ENCODE measurements at places on chromosomes 5 and 9. TPM values are rescaled to one million over a fixed set of nuclear protein-coding genes. Genes with fewer than 3 reads are reported as not detected.

- no peak for DNase-seq
These were observed 241.4 kb upstream of the IL12B start for GRCh38 chr5:159571501-159572244.

DNA sequence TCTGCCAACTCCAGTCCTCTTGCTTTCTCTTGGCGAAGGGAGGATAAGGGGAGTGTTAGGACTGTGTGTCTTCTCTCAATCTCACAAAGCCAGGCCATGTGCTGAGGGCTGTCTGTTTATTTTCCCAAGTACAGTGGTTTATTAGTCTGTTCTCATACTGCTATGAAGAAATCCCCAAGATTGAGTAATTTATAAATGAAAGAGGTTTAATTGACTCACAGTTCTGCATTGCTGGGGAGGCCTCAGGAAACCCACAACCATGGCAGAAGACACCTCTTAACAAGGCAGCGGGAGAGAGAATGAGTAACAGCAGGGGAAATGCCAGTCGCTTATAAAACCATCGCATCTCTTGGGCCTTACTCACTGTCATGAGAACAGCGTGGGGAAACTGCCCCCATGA is 36.2 kb upstream of the CKS2 start:
- no peak for DNase-seq

GRCh38 chr9:124257844-124258606 is at the start of gene NEK6:
TSS of gene NEK6 (plus strand) at chr9:124257949. CDS start at chr9:124301965, 44,016 bp downstream.
- no peak for DNase-seq

GRCh38 chr9:4837261-4838188 is 44.8 kb downstream of the RCL1 start:
- no peak for DNase-seq

- DNase-seq = no peak
These were observed 75.1 kb downstream of the HSD17B4 start for GRCh38 chr5:119527351-119527750.

- DNase-seq = no peak
These were observed 99.5 kb downstream of the VPS13A start for GRCh38 chr9:77276799-77277198.

GRCh38 chr5:168174376-168174775 is 117.1 kb upstream of the WWC1 start:
- no peak for DNase-seq

DNA sequence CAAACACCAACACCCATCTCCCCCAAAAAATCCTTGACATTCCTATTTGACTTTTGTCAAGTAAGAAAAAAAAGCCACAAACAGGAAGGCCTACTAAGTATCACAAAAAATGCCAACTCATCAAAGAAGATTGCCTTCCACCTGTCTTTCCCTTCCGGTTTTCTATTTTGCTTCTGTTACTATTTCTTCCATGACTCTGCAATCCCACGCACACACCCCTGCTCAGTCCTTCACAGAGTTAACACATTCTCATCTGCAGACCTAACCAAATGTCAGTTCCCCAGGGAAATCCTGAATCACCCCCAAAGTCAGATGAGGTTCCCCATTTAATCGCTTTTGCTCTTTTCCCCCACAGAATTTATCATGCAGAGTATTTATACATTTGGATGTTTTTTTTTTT is 15.1 kb downstream of the LPAR1 start:
- no peak for DNase-seq

DNA sequence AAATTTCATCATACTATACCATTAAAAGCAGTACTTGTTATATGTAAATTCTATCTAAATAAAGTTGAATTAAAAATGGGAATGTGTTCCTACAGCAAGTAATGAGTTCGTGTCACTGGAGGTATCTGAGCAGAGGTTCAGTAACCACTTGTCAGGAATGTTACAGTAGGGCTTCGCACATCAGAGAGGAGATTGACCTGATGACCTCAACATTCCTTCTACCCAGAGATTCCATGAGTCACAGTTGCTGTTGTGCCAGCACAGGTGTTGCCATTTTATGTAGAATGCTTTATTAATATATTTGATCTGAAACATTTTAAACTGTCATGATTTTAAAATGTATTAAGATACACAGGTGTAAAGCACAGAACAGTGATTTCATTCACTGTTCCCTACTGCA is 60.3 kb downstream of the STX17 start:
- DNase-seq = no peak

- peak; percentile 28 for DNase-seq
These were observed 2.9 kb upstream of the ICE1 start for GRCh38 chr5:5419291-5420210.

- no peak for DNase-seq
These were observed 13.0 kb downstream of the UBAP2 start for GRCh38 chr9:34035656-34036055.

- DNase-seq = no peak
These were observed 38.5 kb downstream of the TTC1 start for GRCh38 chr5:160047423-160047822.

DNA sequence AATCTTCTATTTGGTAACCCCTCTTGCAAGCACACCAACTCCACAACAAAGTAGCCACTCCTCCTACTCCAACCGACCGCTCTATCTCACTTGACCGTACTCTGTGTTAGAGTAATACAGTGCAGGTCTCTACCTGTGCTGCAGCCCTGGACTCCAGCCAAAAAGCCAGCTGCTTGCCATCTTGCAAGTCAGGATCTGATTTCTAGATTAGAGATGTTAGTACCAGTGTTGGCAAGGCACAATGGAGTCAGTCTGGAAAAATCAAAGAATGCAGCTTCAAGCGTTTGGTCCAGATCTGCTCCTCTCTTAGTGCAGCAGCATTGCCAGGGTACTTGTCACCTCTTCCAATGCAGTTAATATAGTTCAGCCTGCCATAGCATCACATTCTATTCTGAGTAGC is 477.6 kb downstream of the ZSWIM6 start:
- DNase-seq = peak; percentile 58

- no peak for DNase-seq
These were observed 87.3 kb upstream of the GNAQ start for GRCh38 chr9:78118742-78119473.

- no peak for DNase-seq
These were observed 474.2 kb downstream of the MED10 start for GRCh38 chr5:5904113-5904512.

DNA sequence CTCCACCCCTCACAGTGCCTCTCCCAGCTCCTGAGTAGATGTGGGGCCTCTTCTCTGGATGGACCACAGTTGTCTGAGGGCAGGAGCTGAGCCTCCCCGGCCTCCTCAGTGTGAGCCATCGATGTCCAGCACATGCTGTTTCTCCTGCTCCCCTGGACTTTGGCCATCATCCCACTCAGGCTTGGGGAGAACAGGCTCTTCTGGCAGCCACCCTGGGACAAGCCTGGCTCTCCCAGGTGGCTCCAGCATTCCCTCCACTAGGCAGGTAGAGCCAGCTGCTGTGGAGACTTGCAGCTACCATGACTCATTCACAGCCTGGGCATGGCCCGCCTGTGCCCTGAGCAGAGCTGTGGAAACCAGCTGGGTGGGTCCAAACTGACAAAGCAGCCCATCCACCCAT is 77.0 kb downstream of the CSNK1A1 start:
- peak; percentile 53 for DNase-seq

DNA sequence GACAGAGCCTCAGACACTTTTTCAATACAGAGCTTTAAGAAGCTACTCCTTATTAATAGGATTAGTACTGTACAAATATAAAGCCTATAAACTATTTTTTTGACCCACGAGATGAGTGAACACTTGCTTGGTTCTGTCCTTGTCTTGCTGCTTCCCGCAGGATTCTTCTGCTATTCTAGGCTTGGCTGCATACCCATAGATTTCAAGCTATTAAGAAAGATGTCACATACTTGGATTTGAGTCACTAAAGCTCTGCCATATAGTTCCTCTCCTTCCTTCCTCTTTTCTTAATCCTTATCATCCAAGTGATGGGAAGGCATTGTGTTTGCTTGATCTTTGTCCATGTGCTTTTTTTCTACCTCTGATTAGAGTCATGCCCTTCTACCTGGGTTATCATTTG is 361.2 kb upstream of the TRPC7 start:
- no peak for DNase-seq

DNA sequence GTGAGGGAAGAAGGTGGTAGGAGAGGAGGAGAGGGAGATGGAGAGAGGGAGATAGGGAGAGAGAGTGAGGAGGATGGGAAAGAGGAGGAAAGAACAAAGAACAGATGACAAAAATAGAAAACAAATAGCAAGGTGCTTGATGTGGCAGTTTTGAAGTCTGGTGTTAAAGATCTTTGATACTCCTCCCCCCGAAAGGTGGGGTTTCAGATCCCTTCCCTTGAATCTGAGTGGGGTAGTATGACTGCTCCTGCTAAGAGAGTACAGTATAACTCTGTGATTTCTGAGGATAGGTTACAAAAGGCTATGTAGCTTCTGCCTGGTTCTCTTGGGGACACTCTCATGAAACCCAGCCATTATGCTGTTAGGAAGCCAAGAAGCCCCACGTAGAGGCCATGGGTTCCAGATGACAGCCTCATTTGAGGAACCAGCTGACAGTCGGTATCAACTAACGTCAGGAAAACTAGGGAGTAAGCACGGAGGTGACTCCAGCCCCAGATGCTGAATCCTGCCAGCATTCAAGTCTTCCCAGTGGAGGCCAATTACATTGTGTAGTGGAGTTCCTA is 102.1 kb downstream of the FANCC start:
- DNase-seq = no peak

- DNase-seq = no peak
These were observed 127.1 kb downstream of the ZNF354C start for GRCh38 chr5:179187229-179187678.

- DNase-seq = peak; percentile 54
These were observed 37.6 kb downstream of the DUSP1 start for GRCh38 chr5:172733131-172733973.

- DNase-seq = no peak
These were observed 805.7 kb downstream of the CDH9 start for GRCh38 chr5:26232706-26233105.

GRCh38 chr5:69416180-69416579 is 1.3 kb downstream of the MARVELD2 start:
- no peak for DNase-seq

- no peak for DNase-seq
These were observed 81.6 kb downstream of the PLPP1 start for GRCh38 chr5:55453211-55453610.

DNA sequence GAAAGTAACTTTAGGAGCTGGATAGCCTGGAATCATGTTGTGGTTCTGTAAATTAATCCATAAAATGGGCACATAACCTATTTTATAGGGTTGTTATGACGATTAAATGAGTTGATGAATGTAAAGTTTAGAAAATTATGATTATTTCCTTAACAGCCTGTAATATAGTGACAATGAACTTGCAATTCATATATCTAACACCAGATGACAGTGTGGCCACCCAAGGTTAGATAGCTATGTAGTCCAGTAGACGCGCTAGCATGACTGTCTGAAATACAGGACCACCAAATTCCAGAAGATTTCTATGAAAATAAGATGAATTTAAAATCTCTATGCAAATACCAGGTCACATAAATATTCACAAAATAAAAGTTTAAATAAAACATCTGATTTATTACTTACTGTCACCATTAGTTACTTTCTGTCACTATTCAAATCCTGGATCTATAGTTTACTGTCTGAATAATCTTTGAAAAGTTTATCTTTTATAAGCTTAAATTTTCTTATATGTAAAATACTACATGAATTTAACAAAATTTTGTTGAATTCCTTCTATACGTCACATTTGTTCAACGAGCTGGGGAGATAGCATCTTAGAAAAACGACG is 26.1 kb upstream of the MACIR start:
- no peak for DNase-seq

DNA sequence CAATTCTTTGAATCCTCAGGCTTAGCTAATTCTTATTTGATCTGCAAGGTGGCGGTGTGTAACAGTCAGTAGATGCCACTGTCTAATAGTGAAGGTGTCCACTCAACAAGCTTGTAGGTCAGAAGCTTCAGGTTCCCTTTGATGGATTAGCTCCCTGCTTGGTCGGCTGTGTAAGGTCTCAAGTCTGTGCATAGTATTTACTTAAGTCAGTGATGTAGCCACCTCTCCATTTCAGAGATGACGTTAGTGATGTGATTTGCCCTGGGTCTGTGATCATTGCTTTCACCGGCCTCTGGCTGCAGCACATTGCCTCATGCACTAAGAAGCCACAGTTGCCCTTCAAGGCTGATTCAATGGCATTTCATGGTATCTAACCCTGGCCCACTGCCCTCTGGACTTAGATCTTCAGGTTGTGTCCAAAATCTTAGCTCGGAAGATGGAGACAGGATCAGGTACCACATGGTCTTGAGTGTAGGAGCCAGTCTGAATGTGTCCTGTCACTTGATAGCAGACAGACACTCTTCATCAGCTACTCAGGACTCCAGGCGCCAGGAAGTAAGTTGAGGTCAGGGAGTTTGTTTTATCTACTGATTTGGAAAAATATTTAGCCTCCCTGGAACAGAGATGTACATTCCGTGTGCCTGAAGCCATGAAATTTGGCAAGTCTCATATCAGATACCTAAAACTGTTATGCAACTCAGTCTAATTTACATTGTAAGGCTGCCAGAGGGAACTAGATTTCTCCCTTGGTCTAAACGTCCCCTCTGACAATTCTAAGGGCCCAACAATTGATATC is 42.9 kb downstream of the SUB1 start:
- no peak for DNase-seq

GRCh38 chr9:81377320-81377719 is 312.0 kb downstream of the TLE1 start:
- no peak for DNase-seq

DNA sequence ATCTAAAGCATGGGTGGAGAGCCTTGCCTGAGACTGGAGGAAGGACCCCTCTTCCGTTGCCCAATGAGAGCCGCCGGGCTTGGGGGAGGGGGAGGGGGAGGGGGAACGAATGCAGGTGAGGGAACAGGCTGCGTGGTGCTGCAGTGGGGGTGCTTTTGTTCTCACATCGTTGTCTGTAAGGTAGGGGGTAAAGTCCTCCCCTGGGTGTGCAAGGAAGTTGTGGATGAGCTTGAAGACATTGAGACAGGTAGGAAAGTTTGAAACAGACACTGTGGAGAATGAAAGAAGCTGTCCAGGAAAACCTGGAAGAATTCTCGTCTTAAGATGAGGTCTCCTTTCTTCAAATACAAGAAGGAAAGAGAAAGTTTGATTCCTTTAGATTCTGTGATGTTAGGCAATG is 94.1 kb upstream of the LIFR start:
- DNase-seq = no peak

- no peak for DNase-seq
These were observed 92.1 kb upstream of the IER5L start for GRCh38 chr9:129270205-129270604.

- DNase-seq = no peak
These were observed 142.3 kb upstream of the FSTL4 start for GRCh38 chr5:133754575-133755169.

GRCh38 chr5:1130218-1130946 is 18.5 kb upstream of the SLC12A7 start:
- DNase-seq = peak; percentile 87

- no peak for DNase-seq
These were observed 38.5 kb upstream of the ITGA2 start for GRCh38 chr5:52950686-52951085.

The HDAC3 gene
- total RNA-seq = 21.0 TPM

The FBP2 gene
- total RNA-seq = 0.79 TPM

The SH3GL2 gene
- 1.8 TPM for total RNA-seq

The PDGFRB gene
- total RNA-seq = 27.9 TPM

The IFNB1 gene
- total RNA-seq = not detected

The GRXCR2 gene
- not detected for total RNA-seq

The HTR1A gene
- not detected for total RNA-seq

The HRH2 gene
- 1.2 TPM for total RNA-seq

The C8G gene
- total RNA-seq = 0.32 TPM

The DDX4 gene
- total RNA-seq = 0.09 TPM

The ARL14EPL gene
- not detected for total RNA-seq

The FXN gene
- 9.9 TPM for total RNA-seq

The TLX3 gene
- not detected for total RNA-seq

The NPR3 gene
- total RNA-seq = 0.42 TPM

The SEMA6A gene
- 20.3 TPM for total RNA-seq

Data from pancreas (tissue), 10 donors.